ENCODE measurements at places on chromosomes 2 and 18.

- no peak for DNase-seq
These were observed 12.5 kb downstream of the BABAM2 start for GRCh38 chr2:27903018-27903417.

GRCh38 chr2:72014831-72015230, 132.8 kb downstream of the CYP26B1 start:
- no peak for DNase-seq

GRCh38 chr2:220506466-220506865, 879.0 kb downstream of the SLC4A3 start:
- DNase-seq = no peak

DNA sequence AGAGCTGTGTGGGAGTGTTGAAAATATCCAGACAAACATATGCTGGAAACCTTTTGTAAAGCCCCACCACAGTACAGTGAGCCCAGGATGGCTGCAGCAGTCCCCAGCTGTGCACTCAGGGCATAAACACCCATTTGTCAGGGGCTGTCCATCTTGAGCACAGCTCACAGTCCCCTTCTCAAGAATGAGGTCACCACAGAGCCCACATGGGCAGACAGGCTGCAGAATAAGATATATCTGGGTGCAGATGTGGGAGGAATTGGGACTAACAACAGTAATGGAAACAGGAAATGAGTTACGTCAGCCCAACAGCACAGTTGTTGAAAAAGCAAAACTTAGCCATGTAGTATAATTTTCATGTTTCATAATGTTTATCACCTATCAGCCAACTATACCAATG, 219.6 kb downstream of the ETAA1 start:
- DNase-seq = no peak

GRCh38 chr2:72142570-72143440, 4.9 kb downstream of the CYP26B1 start:
- no peak for DNase-seq

DNA sequence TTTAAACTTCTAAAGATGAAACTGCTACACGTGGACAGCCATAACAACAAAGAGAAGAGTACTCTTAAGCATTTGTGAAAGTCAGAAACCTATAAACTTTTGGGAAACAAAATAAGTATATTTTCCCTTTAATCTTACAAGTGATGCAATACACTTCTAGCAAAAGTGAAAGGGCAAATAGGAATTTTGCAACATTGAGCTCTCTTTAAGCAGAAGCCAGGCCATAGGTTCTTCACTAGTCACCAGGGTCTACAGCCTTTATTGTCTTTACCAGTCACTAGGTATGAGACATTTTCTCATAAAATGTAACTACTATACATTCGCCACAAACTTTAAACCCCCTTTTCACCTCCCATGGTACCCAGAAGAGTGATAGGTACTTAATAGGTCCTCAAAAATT, 37.5 kb downstream of the SCN1A start:
- DNase-seq = no peak
